ENCODE measurements at places on chromosomes 5 and 9.
A peak's percentile ranks its signal among the peaks of the same experiment; 100 is the strongest.

DNA sequence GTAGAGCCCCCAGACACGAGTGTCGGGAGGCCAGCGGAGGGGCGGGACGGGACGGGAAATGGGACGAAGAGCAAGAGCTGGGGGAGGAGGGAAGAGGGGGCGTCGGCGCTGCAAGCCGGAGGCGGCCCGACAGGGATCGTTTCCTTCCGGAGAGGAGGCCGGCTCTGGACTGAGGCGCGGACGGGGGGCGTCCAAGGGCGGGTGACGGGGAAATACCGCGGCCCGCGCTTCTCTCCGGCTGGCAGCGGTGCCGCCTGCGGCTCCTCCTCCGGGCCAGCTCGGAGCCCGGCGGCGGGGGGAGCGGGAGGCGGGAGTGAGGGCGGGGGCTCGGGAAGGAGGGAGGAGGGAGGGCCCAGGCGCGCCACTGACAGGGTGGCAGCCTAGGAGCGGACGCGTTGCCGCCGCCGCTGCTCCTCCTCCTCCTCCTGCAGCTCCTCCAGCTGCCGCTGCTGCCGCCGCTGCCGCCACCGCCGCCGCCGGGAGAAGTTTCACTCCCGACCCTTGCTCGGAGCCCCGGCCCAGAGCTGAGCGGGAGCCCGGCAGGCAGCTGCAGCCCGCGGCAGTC, at the start of gene CHSY3:
Gene CHSY3, plus strand, starts transcription at position 364 of the 565 bp plus-strand sequence.
- DNase-seq = peak; percentile 69

DNA sequence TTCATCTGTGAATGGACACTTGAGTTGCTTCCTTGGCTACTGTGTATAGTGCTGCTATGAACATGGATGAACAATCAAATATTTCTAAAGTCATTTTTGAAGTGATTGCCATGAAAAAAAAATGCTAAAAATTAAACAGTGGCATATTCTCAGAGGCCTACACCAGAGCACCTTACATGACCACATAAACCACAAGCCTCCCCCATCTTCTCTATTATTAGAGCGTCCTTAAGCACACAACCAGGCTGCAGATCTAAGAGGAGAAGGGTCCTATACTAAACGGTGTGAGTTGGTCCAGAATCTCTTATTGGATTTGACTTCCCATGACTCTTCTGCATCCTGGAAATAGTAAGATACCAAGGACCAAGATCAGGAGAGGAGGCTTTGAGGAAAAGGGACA, 34.3 kb downstream of the PCA3 start:
- no peak for DNase-seq

DNA sequence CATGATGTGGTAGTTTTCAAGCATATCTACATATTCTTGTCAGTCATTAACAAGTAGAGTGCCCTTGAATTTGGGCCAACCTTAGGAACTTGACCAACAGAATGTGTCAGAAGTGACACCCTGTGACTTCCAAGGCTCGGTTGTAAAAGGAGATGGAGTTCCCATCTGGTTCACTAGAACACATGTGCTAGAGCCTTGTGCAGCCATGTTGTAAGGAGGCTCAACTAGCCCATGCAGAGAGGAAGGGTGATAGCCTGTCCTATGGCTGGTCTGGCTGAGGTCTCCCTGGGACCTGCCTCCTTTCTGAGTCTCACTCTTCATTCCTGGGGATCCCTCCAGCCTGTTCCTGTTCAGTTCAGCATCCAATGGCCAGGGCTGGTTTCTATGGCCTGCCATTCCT, 28.1 kb upstream of the HRH2 start:
- no peak for DNase-seq

DNA sequence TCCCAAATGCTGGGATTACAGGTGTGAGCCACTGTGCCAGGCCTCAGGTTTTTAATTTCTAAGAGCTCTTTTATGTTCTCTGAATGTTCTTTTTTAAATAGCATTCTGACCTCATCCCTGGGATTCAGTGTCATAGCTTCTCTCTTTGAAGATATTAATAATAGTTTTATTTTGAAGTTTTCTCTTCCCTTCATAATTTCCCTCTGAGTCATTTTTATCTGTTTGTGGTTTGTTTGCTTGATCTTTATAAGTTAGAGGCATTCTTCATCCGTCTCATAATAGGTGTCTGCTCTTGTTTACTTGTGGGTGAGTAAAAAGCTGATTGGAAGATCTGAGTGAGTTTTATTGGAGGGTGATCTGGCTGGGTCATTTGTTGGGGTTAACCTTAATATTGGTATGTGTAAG, 12.5 kb upstream of the MAMDC2 start:
- DNase-seq = no peak

GRCh38 chr5:159877894-159878448, 38.3 kb upstream of the ADRA1B start:
- DNase-seq = no peak

- no peak for DNase-seq
Measured at GRCh38 chr5:22988937-22989336, 135.8 kb upstream of the CDH12 start.

GRCh38 chr5:146825033-146825432, 53.5 kb downstream of the PPP2R2B start:
- peak; percentile 39 for DNase-seq

DNA sequence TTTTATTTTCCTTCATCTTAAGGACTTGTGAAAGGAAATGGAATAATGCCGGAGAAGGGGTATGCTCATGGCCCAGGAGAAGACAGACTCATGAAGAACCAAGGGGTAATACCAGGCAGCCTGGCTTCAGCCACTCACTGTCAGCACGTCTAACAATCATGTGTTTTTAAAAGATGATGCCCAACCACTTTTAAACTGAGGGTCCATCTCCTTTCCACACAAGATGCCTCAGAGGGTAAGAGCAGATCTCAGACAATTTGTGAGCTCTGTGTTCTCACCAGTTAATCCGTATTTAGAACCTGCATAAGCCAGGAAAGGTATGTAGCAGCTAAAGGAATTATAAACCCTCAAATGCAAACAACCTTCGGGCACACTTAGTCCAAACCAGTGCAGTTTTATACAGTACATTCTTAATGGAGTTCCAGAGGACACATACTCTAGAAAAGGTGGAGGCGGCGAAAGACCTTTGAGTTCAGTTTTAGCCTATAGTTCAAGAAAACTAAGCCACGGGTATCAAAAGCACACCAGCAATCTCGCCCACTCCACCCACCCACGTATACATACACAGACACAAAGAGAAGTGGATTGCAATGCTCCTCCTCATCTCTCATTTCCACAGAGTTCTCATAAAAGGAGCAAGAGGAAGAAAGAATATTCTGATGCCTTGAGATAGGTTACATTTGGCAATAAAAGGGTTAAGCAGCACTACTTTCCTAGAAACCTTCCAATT, 2.6 kb downstream of the DIAPH1 start:
- DNase-seq = no peak

DNA sequence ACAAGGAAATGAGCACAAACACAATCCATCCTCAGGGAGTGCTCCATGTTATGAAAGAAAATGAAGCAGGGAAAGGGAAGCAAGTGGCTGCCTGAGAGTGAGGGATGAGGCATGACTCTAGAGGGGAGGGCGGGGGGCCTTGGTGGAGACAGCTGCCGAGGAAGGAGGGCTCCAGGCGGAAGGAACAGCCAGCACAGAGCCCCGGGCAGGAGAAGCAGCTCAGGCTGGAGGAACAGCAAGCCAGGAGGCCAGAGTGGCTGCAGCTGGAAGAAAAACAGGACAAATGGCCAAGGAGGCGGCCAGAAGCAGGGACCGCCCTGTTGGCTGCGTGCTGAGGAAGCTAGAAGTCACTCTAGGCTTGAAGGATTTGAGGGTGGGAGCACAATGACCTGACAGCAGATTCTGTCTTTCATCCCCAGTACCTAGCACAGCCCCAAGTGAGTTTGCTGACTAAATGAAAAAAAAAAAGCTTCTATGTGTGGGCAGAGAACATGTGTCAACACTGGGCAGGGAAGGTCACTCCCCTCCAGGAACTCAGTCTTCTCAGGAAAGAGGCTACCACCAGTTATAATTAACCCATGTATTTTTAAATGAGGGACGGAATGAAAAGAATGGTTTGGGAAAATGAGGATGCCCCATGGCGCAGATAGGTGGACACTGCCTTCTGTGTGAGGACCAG, 142.8 kb downstream of the DCP2 start:
- DNase-seq = no peak

All from activated CD4-positive, alpha-beta T cell treated with anti-CD3 and anti-CD28 coated beads for 36 hours (primary cell).